Motor neuron (in vitro differentiated cells): ENCODE measurements at places on chromosomes 6 and 20. TPM values are rescaled to one million over a fixed set of nuclear protein-coding genes. Genes with fewer than 3 reads are reported as not detected.

GRCh38 chr20:57993716-57994431 lies 234.6 kb downstream of the ANKRD60 start:
- ATAC-seq, result no peak

DNA sequence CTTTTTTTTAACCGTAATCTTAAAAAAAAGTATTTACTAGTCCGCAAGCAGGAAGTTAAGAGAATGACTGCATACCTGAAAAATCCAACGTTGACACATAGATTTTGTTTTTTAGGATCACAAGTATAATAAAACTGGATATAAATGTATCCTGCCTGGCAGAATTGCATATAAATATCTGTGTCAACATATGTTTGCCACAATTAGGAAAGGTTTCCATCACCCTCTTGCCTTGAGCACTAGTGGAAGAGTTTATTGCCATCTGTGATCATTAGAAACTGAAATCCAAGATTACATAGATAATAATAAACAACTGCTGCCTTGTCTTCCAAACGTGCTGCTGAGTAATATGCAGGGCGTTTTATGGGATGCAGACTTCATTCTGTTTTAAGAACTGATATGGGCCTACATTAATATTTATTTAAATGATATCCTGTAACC lies 27.9 kb downstream of the PLEKHG1 start:
- peak; percentile 67 for ATAC-seq

The MANEA gene
- total RNA-seq, result 9.7 and 10.9 TPM in 2 replicates

The DEK gene
- total RNA-seq, result 156 and 160 TPM in 2 replicates

The PCED1A gene
- total RNA-seq, result 31.4 and 46.0 TPM in 2 replicates

The GSTA3 gene
- total RNA-seq, result not detected in 2 replicates
